ENCODE measurements at places on chromosomes 4 and X. TPM values are rescaled to one million over a fixed set of nuclear protein-coding genes. Genes with fewer than 3 reads are reported as not detected.

QRFPR gene
- 1.9 TPM for polyA plus RNA-seq

GRCh38 chr4:4185528-4185927 lies 41.2 kb downstream of the OTOP1 start:
- DNase-seq: no peak

EBP gene
- 70.3 TPM for polyA plus RNA-seq

- DNase-seq: no peak
Observed at GRCh38 chr4:171157462-171158082, 655.6 kb upstream of the GALNTL6 start.

DNA sequence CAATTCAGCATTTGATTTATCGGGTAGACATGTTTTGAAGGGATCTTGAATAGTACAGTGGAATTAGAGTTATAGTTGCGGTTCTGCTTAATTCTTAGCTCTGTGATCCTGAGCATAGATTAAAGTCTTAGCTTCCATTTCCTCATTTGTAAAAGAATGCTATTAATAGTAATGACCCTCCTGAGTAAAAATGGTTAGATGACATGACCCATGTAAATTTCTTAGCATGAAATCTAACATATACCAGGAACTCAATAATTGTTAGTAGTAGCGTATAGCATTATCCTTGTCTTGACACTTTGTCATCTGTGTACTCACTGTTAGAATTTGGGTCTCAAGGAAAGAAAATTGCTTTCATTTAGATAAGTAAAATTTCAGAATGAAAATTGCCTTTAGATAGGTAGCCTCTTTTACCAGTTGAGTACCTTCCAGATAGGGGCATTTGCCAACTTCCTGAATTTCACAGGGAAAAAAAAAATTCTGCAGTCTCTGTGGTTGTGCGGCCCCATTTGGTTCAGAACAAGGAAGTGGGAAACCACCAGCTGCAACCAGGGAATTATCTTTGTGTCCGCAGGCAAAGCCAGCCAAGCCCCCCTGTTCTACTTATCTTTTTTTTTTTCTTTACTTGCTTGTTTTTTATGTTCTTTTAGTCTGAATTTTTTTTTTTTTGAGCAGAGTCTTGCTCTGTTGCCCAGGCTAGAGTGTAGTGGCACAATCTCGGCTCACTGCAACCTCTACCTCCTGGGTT lies 86.9 kb downstream of the TMEM164 start:
- DNase-seq: no peak

DNA sequence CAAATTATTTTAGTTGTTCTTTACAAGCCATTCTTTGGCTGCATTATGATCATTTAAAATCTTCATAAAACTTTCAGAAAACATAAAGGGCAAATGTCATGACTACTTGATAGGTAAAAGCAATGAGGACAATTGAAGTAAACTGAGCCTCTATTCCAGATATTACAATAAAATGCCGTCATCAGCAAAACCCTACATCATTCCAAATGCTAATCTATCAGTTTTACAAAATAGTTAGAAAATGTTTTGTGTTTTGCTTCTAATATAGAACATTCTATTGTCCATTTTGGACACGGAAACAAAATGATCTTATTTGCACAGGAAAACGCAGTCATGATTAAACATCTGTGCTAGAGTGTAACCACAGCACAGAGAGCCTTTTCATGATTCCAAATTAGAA lies 1330.6 kb upstream of the ADGRL3 start:
- DNase-seq: no peak

DNA sequence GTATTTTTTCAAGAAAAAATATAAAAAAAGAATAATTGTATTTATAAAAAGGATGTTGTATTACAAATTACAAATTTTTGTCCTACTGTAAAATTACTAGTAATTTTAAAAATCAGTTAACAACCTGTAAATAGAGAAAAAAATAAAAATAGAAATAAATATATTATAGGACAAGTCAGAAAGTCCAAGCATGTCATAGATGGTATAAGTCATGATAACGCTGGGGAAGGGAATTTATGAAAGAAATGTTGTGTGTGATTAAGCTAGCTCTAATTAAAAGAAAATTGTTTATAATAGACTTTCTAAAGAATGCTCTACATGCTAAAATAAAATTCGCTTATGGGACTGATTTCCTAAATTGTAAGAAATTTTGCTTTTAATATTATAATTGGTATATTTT lies 2329.9 kb downstream of the ARAP2 start:
- no peak for DNase-seq

RWDD4 gene
- 35.8 TPM for polyA plus RNA-seq

GRCh38 chr4:101696276-101697010 lies 94.1 kb upstream of the BANK1 start:
- DNase-seq: no peak

- no peak for DNase-seq
Observed at GRCh38 chr4:17558941-17559708, 17.9 kb upstream of the LAP3 start.

DNA sequence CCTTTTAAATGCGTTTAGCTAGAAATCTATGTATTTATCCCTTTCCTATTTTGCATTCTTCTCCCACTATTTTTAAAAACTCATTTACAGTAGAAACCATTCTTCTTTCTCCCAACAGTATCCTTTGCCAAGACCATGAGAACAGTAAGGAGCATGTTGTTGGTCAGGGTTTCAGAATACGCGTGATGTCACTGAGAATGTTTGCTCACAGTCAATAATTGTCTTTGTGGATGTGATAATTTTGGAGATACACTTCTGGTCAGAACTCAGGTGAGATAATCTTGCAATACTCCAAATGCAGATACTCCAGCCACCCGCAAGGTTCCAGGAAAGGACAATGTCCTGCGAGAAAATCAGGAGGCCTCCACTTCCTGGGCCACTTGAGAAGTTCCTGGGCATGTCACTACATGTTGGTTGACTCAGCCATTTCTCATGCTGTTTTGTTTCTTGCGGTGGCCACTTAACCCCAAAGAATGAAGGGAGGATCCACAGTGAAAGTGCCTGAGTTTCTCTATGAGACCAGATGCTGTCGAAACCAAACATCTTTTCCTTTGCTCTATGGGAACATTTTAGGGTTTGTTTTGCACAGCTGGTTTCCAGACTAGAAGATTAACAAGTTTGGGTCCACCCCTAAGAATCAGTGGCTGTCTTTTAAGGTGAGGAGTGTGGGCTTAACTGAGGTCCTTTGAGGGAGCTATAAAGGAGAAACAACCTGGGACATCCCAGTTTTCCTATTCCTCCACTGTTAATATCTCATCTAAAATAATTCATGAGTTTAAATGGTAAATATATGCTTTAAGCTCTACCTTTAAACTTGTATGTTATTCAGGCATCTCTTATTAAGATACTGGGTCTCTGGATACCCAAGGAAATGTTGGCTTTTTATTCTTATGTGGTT lies 116.0 kb downstream of the SOWAHB start:
- DNase-seq: no peak

MSMO1 gene
- polyA plus RNA-seq: 68.0 TPM

GRCh38 chr4:10158333-10158942 lies 41.8 kb upstream of the WDR1 start:
- DNase-seq: no peak

- no peak for DNase-seq
Observed at GRCh38 chr4:17187003-17187402, 288.6 kb upstream of the LDB2 start.

TCEAL6 gene
- 0.19 TPM for polyA plus RNA-seq

SAP30 gene
- 13.6 TPM for polyA plus RNA-seq

UCP1 gene
- polyA plus RNA-seq: 0.18 TPM

- no peak for DNase-seq
Observed at GRCh38 chr4:189062047-189062820, 878.4 kb upstream of the FRG1 start.

GRCh38 chrX:3806630-3807029 lies 93.2 kb upstream of the PRKX start:
- no peak for DNase-seq

GRCh38 chr4:118284169-118284568 lies 68.6 kb downstream of the PRSS12 start:
- DNase-seq: no peak

HERC6 gene
- polyA plus RNA-seq: 9.9 TPM

TRIM75 gene
- not detected for polyA plus RNA-seq

DNA sequence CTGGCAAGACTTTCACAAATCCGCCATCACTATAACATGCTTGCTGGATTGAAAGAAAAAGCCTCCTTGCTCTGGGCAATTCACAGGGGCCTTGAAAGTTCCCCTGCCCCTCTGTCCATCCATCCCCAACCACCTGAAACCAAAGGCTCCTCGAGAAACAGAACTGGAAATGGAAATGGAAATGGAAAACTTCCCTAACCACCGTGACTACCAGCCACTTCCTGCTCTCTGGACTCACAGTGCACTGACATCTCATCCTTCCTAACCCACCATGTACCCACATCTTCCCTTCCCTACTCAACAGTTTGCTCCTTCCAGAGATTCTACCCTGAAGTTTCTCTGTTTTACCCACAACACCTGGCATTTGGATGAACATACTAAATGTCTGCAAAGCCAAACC lies 603.6 kb upstream of the DIPK2B start:
- no peak for DNase-seq
